ENCODE measurements at places on chromosomes 7 and 10. TPM values are rescaled to one million over a fixed set of nuclear protein-coding genes. Genes with fewer than 3 reads are reported as not detected.
A peak's percentile ranks its signal among the peaks of the same experiment; 100 is the strongest.

GRCh38 chr10:18737236-18737635 is 78.0 kb downstream of the ARL5B start:
- no peak for DNase-seq

DNA sequence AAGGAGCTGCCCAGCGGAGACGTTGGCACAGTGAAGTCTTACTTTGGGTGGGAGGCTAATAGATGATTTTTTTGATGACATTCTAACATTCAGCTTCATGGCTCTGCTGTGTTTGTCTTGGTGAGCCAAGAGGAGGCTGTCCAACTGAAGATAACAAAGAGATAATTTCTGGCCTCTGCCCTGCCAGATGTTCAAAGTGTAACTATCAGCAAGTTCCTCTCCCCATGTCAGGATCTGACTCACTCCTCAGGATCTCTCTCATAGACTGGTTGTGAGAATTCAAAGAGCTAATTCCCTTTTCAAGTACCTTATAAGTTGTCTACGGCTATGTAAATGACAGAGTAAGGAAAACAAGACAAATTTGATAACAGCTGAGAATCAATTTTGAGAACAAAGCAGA is 1340.9 kb downstream of the XPNPEP1 start:
- DNase-seq = no peak

DNA sequence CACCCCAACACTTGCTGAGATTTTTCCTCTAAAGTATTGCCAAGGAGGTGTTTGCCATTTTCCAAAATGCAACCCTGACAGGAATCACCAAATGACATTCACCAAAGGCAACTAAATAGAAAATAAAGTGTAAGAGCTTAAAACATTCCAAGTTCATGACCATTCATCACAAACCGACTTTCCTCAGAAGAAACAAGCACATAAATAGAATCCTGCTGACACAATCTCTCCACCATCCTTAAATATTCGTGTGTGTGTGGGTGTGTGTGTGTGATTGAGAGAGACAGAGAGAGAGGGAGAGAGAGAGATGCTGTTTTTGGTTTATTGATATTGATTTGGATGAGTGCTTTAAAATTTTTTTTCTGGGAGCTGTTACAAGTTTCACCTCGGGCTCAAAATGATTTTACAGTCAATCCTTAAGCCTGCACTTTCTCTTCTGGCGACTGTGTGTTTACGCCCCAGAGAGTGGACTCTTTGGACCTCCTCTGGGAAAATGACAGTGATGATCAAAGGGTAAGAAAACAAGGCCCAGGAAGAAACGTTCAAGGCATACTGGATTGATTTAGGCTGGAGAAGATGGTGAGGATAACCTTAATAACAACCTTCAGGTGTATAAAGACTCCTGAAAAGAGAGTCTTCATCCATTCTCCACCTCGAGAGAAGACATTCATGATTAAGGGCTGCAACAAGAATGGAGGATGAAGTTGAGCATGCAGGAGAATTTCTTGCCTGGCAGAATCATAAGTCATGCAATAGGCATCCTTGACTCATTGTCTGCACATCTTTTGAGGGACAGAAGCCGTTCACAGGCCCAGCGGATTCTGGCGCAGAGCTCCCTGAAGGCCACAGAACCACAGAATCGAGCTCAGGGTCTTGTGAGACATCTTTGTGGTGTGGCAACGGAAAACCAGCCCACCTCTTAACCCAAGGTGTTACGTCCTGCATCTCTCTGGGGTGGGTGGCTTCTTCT is 104.4 kb upstream of the FGFR2 start:
- DNase-seq = no peak

DNA sequence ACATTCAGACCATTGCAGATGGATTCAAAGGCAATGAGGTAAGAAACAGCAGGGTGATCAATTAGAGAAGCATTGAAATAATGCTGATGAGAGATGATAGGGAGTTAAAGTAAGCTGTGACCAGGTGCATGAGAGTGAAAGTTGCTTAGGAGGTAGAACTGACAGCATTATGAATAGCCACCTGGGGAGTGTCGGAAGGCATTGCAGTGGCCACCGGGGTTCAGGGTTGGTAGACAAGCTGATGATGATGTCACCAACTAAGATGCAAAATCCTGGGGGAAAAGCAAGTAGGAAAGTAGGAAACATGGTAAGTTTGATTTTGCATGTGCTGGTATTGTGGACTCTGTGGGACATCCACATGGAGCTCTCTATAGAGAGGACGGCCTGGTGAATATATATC is 211.9 kb upstream of the ETV1 start:
- no peak for DNase-seq

- DNase-seq = no peak
Observed at GRCh38 chr10:130360826-130361311, 224.7 kb downstream of the GLRX3 start.

- DNase-seq = peak; percentile 66
Observed at GRCh38 chr10:28393956-28394568, 91.2 kb upstream of the MPP7 start.

The SEC23IP gene
- 58.3 TPM for total RNA-seq

The FBXL13 gene
- total RNA-seq = 0.58 TPM

The CRPPA gene
- total RNA-seq = 0.68 TPM

The ANKRD22 gene
- total RNA-seq = 0.18 TPM

The NKX1-2 gene
- total RNA-seq = not detected
